ENCODE measurements at places on chromosomes 4 and X. TPM values are rescaled to one million over a fixed set of nuclear protein-coding genes. Genes with fewer than 3 reads are reported as not detected.

The RNF212 gene
- total RNA-seq, result not detected

The CT45A1 gene
- not detected for total RNA-seq

The SMIM43 gene
- total RNA-seq, result 0.29 TPM

The MID1 gene
- 18.1 TPM for total RNA-seq

The CXCL1 gene
- 0.96 TPM for total RNA-seq

The PTTG2 gene
- total RNA-seq, result not detected

DNA sequence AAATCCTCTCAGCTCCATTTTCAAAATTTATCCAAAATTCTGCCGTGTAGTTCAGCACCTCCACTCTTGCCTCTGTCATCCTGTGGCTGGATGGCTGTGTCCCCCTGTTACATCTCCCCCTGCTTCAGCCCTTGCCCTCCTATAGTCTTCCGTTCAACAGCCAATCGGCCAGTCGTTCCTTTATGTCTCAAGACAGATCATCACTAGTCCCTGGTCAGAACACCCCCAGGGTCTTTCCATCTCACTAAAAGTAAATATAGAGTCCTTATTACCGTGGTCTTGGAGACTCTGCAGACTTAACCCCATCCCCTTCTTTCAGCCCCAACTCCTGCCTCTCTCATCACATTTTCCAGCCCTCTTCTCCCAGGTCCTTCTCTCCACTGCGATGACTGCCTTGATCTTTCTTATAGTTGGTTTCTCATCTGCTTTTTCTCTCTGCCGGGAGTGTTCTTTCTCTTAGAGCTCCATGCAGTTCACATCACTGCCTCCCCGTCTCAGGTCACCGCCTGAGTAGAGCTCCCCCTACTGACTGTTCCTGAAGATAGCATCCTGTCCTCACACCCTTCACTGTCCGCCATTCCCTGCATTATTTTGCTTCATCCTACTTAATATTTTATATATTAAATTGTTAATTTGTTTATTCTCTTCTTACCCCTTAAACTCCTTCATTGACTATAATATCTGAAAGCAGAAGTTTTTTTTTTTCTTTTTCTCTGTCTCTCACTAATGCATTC is 736.9 kb upstream of the MAGEB2 start:
- peak overlapping the region; percentile 61 for H3K4me3 ChIP-seq
- peak; percentile 35 for DNase-seq
- peaks cover 11% of the 10 kb centered on the region for H3K4me1 ChIP-seq
- peak overlapping the region; percentile 15 for H3K27ac ChIP-seq
- no peaks in the 10 kb centered on the region for H3K27me3 ChIP-seq
- H3K36me3 ChIP-seq, result no peaks in the 10 kb centered on the region

DNA sequence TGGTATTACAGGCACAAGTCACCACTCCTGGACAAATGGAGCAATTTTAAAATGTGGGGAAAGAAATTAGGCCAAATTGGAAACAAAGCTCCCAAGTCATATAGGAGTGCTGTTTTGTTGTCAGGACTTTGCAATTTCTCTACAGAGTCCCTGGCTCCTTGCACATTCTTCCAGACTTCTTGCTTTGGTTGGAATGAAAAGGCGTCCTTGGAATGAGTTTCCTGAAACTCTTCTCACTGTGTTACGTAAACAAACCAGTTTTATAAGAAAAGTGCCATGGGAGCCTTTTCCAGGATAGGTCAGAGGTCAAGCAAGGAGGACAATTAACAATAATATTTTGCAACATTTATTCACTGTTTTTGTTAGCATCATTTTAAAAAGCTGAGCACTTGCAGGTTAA is 32.4 kb upstream of the KIT start:
- no peaks in the 10 kb centered on the region for H3K4me1 ChIP-seq
- no peak overlapping the region for H3K27ac ChIP-seq
- H3K36me3 ChIP-seq, result no peaks in the 10 kb centered on the region
- no peak for DNase-seq

DNA sequence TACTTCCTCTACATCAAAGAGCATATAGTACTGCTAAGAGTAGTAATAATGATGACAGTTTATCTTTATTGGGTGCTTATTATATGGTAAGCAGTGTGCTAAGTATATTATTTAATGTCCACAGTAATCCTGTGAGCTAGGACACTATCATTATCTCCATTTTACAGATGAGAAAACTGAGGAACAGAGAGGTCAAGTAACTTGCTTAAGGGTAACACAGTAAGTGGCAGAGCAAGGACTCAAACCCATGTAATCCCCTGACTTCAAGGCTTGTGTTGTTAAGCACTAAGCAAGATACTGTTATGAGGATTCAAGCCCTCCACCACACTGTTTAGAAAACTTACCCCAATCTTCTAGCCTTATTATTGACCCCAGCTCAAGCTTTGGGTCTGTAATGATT is 202.4 kb downstream of the ENOX2 start:
- DNase-seq, result no peak
- no peaks in the 10 kb centered on the region for H3K36me3 ChIP-seq
- no peaks in the 10 kb centered on the region for H3K27me3 ChIP-seq

- no peak overlapping the region for H3K4me3 ChIP-seq
- H3K27me3 ChIP-seq, result peaks cover 9% of the 10 kb centered on the region
- peaks cover 5% of the 10 kb centered on the region for H3K36me3 ChIP-seq
- no peak overlapping the region for H3K27ac ChIP-seq
Observed at GRCh38 chrX:1483843-1484637, 31.3 kb upstream of the ASMTL start.

DNA sequence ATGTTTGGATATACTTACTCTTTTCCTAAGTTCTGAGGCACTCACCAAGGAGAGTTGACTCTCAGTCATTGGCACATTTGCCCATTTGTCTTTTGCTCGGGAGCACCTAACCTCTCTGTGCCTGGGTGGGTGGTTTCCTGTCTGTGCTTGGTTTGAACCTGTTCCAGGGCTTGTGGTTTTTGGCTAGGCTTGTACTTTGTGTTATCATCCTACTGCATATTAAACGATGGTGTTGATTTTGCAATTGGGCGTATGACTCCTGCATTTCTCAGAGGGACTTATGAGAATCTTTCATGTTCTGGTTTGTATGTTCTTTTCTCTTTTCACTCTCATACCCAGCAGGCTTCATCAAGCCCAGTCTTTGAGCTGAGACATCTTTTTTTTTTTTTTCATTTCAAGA is 161.7 kb downstream of the BTC start:
- H3K4me1 ChIP-seq, result peaks cover 24% of the 10 kb centered on the region
- no peak overlapping the region for H3K27ac ChIP-seq
- peaks cover 38% of the 10 kb centered on the region for H3K27me3 ChIP-seq
- H3K4me3 ChIP-seq, result no peak overlapping the region
- H3K36me3 ChIP-seq, result peaks cover 4% of the 10 kb centered on the region

GRCh38 chr4:152946446-152946845 is 10.3 kb downstream of the FHDC1 start:
- H3K36me3 ChIP-seq, result no peaks in the 10 kb centered on the region
- no peak overlapping the region for H3K27ac ChIP-seq
- peaks cover 1% of the 10 kb centered on the region for H3K27me3 ChIP-seq
- H3K4me3 ChIP-seq, result no peak overlapping the region
- H3K4me1 ChIP-seq, result peaks cover 25% of the 10 kb centered on the region

DNA sequence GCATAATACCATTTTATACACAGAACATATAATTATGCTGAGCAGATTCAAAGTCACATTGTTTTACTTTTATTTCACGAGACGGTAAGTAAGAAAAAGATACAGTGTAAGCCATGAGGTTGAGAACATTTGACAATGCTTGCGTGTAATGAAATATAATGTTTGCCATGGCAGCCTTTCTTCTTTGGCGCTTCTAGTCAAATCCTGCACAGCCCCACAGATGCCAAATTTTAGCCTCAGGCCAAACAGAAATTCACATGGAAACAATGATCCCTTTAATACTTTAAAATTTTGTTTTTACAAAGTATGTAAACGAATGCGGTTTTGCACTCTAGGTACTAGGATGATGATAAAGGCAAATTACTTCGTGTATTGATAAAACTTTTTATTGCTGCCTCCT is 502.7 kb upstream of the SMIM31 start:
- H3K27ac ChIP-seq, result no peak overlapping the region
- H3K36me3 ChIP-seq, result no peaks in the 10 kb centered on the region
- no peak for DNase-seq
- no peak overlapping the region for H3K4me3 ChIP-seq
- H3K27me3 ChIP-seq, result no peaks in the 10 kb centered on the region

DNA sequence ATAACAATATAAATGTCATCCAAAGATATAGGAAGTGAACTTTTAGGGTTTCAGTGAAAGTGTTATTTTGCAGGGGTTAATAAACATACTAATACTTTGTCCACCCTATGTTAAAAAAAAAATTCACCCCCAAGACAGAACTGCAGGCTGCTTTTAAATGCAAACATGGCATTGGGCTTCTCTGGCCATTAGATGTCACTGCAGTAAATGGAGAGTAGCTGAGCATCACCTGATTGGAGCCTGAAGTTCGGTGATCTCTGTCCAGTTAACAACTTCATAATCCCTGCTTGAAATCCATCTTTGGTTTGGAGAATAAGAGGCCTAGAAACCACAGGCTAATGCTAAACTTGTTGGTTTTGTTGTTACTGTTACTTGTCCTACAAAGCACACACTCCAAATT is 18.7 kb downstream of the SLC25A43 start:
- DNase-seq, result peak; percentile 7
- H3K27me3 ChIP-seq, result no peaks in the 10 kb centered on the region
- peaks cover 7% of the 10 kb centered on the region for H3K36me3 ChIP-seq
- H3K27ac ChIP-seq, result no peak overlapping the region
- H3K4me1 ChIP-seq, result peaks cover 9% of the 10 kb centered on the region

DNA sequence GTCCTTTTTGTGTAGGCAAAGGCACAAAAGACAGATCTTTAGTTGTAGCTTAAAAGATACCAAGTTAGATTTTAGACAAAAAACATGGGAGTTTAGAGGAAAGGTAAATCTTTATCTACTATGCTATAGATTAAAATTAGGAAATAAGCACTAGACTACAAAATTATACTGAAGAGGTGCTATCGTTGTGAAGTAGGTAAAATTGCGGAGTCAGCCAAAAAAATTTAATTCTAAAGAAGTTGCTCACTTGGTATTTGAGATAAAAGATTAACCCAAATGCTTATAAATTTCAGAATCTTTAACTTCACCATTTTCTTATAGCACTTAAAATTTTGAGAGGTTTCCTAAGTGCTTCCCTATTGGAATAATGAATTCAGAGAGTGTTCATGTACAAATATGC is 604.1 kb downstream of the GRXCR1 start:
- H3K27ac ChIP-seq, result no peak overlapping the region
- H3K4me1 ChIP-seq, result no peaks in the 10 kb centered on the region
- no peak overlapping the region for H3K4me3 ChIP-seq
- no peak for DNase-seq
- H3K27me3 ChIP-seq, result no peaks in the 10 kb centered on the region
- H3K36me3 ChIP-seq, result no peaks in the 10 kb centered on the region

- no peak overlapping the region for H3K4me3 ChIP-seq
- peaks cover 22% of the 10 kb centered on the region for H3K27me3 ChIP-seq
- no peaks in the 10 kb centered on the region for H3K36me3 ChIP-seq
- DNase-seq, result no peak
Observed at GRCh38 chr4:140800666-140801065, 44.5 kb upstream of the TBC1D9 start.

Data from HFFc6 (cell line).